Stimulated activated CD8-positive, alpha-beta memory T cell treated with anti-CD3 and anti-CD28 coated beads, Interleukin-2, amount 100 ng/mL, for 1 hour (primary cell): ENCODE measurements at places on chromosomes 2 and 18.

GRCh38 chr2:99545604-99546003 lies 55.8 kb upstream of the REV1 start:
- DNase-seq: no peak

DNA sequence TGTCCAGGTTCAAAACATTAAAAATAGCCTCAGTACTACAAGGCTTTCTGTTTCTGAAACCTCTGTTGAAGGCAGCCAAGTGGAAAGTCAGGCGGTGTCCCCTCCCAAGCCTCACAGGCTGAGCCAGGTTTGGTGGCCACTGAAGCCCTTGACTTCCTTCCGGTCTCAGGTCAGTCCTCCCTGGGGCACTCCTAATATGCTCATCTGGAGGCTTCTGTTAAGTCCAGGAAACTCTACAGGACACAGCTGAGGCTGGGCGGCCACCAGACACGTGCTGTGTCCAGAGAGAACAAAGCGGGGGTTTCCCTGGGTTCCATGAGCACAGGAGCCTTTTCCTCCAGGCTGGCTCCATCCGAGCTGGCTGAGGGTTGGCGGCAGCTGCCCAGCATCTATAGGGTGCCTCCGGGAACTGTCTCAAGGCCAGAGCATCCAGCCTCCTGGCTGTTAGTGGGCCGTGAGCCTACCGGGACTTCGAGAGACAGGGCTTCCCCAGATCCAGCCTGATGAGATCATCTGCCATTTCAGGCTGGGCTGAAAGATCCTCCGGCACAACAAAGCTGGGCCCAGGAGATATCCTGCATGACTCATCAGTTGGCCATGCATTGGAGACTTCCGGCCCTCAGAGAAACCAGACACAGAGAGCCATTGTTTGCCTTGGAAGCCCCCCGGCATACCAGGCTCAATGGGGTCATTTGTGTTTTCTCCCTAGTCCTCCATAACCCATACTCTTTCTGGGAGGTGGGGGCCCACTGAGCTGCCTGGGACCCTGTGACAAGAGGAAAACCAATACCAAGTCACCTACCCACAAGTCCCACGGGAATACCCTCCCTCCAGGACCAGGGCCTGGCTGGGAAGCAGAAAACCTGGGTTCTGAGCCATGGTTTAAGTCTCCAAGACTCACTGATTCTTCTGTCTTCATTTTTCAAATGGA lies 71.7 kb downstream of the HS1BP3 start:
- no peak for DNase-seq

DNA sequence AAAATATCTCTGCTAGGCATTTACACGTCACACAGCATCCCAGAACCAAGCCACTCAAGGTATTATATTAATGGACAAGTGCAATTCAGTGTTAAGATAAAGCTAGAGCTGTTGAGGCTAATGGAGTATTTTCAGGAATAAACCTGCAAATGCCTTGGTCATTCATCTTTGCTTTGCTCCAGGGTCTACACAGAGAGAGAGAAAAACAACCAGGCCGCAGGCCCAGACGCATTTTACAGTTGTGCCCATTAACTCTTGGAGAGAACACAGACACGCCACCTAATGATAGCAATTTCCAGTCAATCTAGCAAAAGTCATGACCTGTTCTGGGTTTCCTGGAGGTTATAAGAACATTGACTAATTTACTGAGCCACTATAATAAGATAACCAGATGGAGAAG lies 829.3 kb downstream of the LRRTM4 start:
- no peak for DNase-seq

GRCh38 chr18:27964811-27965210 lies 212.1 kb downstream of the CDH2 start:
- no peak for DNase-seq

DNA sequence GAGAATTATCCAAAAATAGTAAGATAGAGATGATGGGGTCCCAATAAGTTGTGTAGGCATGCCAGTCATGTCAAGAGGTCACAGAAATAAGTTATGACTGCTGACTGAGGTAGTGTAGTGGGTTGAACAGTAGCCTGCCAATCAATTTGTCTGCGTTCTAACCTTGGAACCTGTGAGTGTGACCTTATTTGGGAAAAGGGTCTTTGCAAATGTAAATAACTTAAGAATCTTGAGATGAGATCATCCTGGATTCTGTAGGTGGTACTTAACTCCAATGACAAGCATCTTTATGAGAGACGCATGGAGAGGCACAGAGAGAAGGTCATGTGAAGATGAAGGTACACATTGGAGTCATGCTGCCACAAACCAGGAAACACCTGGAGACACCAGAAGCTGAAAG lies 31.0 kb downstream of the ACVR1 start:
- DNase-seq: no peak

GRCh38 chr18:63683152-63683551 lies 19.6 kb upstream of the SERPINB11 start:
- DNase-seq: no peak

DNA sequence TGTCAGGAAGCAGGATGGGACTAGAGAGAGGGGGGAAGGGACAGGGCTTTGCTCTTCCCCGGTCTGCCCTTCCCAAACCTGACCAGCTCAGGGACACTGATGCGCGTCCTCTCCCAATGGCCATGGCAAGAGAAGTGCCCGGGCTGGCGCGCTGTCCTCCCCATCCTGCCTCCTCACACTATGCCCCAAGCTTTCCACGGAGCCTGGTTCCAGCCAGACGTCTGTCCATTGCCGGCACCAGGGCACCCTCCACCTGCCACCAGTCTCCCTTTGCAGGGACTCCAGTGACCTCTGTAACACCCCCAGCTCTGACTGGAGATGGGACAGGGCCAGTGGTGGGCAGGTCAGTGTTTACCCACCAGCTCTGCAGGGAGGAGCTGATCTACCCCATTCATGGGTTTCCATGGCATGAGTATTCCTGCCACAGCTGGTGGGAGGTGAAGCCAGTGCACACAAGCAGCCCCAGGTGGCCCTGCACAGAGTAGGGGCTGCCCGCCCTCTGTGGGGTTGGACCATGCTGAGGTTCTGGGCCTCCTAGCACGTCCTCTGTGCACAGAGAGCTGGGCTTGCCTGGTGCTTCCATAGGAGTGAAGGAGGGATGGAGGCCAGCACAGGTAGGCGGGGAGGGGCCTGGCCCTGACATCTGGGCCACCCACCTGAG lies 109.5 kb downstream of the PXDN start:
- DNase-seq: no peak

GRCh38 chr2:241545106-241545505 lies 13.4 kb upstream of the BOK start:
- no peak for DNase-seq

- DNase-seq: no peak
Measured at GRCh38 chr2:194896871-194897270, 760.2 kb upstream of the SLC39A10 start.

DNA sequence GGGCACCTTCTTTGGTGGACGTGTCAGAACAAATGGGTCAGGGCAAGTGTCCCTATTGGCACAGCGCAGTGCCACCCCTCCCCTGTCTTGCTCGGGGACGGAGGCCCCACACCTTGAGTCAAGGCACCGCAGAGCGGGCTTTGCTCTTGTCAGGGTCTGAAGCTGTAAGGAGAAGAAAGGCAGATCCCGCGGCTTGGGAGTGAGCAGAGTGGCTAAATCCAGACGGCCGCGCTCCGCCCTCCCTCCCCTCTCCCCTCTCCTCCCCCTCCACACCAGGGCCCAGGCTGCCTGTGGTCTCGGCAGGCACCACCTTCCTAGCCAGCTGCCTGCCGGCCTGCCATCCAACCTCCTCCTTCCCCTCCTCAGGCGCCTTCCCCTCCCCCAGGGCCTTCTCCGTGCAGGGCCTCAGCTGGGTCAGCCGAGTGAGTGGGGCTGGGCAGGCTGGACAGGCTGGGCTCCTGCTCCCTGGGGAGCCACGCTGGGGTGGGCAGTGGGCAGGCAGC lies 25.8 kb downstream of the SPEG start:
- no peak for DNase-seq

- no peak for DNase-seq
Measured at GRCh38 chr2:195570329-195570728, 86.7 kb upstream of the SLC39A10 start.

DNA sequence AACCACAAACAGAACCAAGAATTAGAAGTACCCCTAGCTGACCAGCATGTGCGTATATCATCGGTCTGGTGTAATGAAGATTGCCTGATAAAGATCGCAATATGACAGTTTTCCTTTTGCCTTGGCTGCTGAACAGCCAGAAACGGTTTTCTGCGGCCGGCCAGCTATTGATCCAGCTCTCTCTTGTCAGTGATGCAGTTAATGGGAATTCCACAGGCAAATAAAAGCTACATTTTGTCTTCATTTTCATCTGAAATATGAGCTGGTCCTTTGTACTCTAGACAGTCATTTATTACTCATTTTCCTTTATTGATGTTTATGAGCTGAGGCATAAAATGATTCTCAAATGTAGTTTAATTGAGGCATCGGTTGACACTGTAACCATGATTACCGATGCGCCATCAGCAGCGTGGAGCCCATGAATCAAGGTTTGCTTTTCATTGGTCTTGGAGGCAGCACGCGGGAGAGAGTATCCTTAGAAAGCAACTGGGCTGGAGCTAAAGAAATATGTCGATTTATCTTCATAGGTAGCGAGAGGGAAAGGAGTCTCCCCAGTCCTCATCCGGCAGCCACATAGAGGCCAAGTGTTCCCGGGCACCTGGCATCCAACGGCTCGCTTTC lies 535.2 kb downstream of the GALR1 start:
- DNase-seq: no peak

- DNase-seq: no peak
Measured at GRCh38 chr2:56030901-56031300, 107.3 kb upstream of the EFEMP1 start.

DNA sequence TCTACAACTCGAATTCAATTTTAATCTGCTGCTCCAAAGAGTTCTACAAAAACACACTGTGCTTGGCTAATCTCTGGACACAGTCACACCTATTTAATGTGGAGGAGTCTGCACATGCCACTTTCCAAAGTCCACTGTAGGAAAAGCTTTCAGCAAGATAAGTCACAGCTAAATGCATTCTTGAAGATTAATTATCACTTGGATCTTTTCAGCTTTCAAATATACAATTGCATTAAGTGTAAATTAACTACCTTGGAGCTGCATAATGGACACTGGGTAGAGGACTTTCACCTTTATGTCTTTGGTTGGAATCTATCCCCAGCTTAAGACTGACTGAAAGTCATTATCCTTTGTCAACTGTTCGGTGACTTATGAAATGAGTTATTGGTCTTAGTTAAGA lies 565.1 kb downstream of the PIK3C3 start:
- DNase-seq: no peak

- DNase-seq: no peak
Measured at GRCh38 chr2:138104071-138104470, 139.8 kb downstream of the HNMT start.

GRCh38 chr2:241350530-241350877 lies 5.6 kb upstream of the FARP2 start:
- DNase-seq: no peak

DNA sequence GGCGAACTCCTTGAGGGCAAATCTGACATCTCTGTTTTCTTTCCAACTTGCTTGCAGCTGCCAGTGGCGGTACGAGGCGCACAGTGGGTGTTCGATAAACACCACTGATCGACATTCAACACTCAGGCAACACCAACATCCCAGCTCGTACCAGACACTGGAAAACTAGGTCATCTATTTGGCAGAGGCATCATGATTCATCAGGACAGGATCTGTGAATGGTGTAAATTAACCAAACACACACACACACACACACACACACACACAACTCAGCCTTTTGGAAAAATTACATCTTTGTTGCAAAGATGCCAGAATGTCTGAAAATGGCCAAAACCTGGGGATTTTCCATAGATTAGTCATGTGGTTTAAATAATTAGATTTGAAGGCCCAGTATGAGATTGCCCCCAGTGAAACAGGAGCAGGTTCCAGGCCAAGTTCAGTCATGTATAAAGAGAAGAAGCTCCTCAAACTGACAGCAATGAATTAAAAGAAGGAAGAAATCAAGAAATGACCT lies 150.5 kb upstream of the NCKAP5 start:
- no peak for DNase-seq

GRCh38 chr2:104938231-104938941 lies 84.5 kb downstream of the POU3F3 start:
- DNase-seq: no peak
